ENCODE measurements at places on chromosomes 7 and 10.

DNA sequence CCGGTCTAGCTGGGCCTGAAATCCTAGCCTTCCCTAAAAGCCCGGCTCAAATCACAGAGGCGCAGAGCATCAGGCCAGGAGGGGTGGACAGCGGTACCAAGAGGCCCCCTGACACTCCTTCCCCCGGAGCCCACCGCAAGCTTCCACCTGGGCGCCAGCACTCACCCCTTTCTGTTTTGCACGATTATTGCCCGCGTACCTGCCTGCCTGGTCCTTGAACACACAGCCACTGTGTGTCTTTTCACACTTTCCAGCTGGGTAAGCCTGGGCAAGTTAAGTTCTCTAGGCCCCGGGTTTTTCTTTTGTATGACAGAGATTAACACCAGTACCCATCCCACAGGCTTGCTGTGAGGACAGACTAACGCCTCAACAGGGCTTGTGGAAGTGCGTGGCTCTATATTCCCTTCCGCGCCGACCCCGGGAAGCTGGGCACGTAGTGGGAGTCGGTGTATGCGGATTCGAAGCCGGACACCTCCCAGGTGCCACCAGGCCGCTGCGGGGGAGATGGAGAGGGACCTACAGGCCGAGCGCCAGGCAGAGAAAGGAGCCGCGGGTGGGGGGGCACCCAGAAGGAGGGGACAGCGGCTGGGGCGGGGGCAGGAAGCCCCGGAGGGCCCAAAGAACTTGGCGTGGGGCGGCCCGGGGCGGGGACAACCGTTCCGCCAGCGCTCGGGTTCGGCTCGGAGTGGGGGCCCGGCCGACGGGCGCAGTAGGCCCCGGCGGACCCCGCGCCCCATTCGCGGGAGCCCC, 792 bp downstream of the ZNF746 start:
- no peaks in the 10 kb centered on the region for H3K27me3 ChIP-seq
- H3K4me1 ChIP-seq = peaks cover 11% of the 10 kb centered on the region
- no peak for DNase-seq
- peak overlapping the region; percentile 84 for H3K4me3 ChIP-seq

GRCh38 chr7:124088590-124088989, 55.7 kb upstream of the TMEM229A start:
- H3K27me3 ChIP-seq = no peaks in the 10 kb centered on the region
- H3K4me3 ChIP-seq = no peak overlapping the region
- DNase-seq = no peak
- no peaks in the 10 kb centered on the region for H3K36me3 ChIP-seq
- no peaks in the 10 kb centered on the region for H3K4me1 ChIP-seq

GRCh38 chr10:60114765-60115586, 208.6 kb upstream of the CCDC6 start:
- H3K27me3 ChIP-seq = no peaks in the 10 kb centered on the region
- no peaks in the 10 kb centered on the region for H3K4me1 ChIP-seq
- H3K36me3 ChIP-seq = no peaks in the 10 kb centered on the region

GRCh38 chr7:1030444-1031070, 13.8 kb upstream of the GPR146 start:
- no peaks in the 10 kb centered on the region for H3K36me3 ChIP-seq
- no peaks in the 10 kb centered on the region for H3K27me3 ChIP-seq
- no peak overlapping the region for H3K4me3 ChIP-seq
- no peak overlapping the region for H3K27ac ChIP-seq

- H3K4me3 ChIP-seq = no peak overlapping the region
- H3K36me3 ChIP-seq = no peaks in the 10 kb centered on the region
- H3K27ac ChIP-seq = no peak overlapping the region
- no peaks in the 10 kb centered on the region for H3K4me1 ChIP-seq
- no peaks in the 10 kb centered on the region for H3K27me3 ChIP-seq
- no peak for DNase-seq
Observed at GRCh38 chr10:132972986-132973902, 30.9 kb upstream of the CFAP46 start.

DNA sequence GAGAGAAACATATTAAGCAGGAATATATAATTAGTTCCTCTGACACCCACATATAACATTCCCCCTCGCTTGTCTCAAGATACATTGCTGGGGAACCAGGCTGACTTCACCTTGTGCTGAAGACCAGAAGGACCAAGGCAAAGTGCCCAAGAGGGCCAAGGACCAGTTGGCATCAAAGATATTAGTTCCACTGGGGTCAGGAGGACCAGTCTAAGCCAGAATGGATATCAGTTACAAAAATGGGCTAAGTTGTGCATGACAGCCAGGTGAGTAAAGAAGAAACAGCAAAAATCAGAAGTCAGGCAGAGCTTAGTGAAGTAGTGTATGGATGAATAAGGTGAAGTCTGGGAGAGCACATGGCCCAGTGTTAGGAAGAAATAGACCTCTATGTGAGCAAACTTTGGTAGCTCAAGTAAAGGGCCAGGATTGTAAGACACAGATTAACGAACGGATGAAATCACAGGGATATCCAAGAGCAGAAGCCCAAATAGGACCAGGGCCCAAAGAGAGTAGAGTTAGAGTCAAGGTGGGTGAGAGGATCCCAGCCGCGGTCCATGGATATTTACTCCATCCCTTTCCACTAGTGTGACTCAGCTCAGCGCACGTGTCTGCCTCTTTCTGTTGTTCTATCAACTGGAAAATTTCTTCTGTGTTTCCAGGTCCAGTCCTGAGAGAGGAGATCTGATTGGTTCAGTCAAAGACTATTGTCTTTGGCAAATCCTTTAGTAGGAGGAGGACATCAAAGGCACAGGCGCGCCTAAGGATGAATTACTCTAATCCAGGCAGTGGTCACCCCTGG, 5.0 kb downstream of the CALD1 start:
- H3K36me3 ChIP-seq = peaks cover 7% of the 10 kb centered on the region
- no peak for DNase-seq
- H3K4me3 ChIP-seq = peak overlapping the region; percentile 73
- peaks cover 34% of the 10 kb centered on the region for H3K4me1 ChIP-seq
- H3K27ac ChIP-seq = peak overlapping the region; percentile 94
- H3K27me3 ChIP-seq = no peaks in the 10 kb centered on the region

- no peak for DNase-seq
- no peak overlapping the region for H3K27ac ChIP-seq
- H3K36me3 ChIP-seq = no peaks in the 10 kb centered on the region
- H3K4me1 ChIP-seq = no peaks in the 10 kb centered on the region
- H3K27me3 ChIP-seq = no peaks in the 10 kb centered on the region
Observed at GRCh38 chr10:105797234-105797890, 1156.3 kb downstream of the SORCS3 start.

Measured in ascending aorta (tissue), 2 donors.